ENCODE measurements at places on chromosomes 3 and 15. TPM values are rescaled to one million over a fixed set of nuclear protein-coding genes. Genes with fewer than 3 reads are reported as not detected.

The MYH15 gene
- 1.1 TPM for total RNA-seq

The LNP1 gene
- 5.9 TPM for total RNA-seq

The CHST13 gene
- not detected for total RNA-seq

The GOLGA8J gene
- 0.28 TPM for total RNA-seq

The GOLGA6L6 gene
- not detected for total RNA-seq

Data from regular cardiac myocyte (primary cell).